ENCODE measurements at places on chromosomes 5 and 9.

- DNase-seq = no peak
Measured at GRCh38 chr5:2538169-2538568, 213.3 kb downstream of the IRX2 start.

DNA sequence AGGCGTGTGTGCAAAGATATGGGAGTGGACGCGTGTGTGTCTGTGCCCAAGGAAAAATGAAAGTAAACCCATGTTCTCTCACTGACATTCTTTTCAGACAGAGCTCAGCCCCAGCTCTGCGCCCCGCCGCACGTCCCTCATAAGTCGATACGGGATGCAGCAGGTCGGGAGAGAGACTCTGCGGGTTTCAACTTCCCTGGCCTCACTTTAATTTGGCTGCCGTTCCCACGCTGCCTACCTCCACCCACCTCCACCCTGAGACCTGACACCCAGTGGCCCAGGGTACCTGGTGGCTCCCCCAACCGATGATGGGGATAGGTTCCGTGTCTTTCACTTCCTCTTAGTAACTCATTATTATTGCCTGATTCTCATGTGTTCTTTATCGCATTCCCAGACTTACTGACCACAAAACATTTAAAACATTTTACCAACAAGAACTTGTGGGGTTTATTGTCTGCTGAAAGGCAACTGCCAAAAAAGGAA is 19.4 kb downstream of the LHX2 start:
- no peak for DNase-seq

DNA sequence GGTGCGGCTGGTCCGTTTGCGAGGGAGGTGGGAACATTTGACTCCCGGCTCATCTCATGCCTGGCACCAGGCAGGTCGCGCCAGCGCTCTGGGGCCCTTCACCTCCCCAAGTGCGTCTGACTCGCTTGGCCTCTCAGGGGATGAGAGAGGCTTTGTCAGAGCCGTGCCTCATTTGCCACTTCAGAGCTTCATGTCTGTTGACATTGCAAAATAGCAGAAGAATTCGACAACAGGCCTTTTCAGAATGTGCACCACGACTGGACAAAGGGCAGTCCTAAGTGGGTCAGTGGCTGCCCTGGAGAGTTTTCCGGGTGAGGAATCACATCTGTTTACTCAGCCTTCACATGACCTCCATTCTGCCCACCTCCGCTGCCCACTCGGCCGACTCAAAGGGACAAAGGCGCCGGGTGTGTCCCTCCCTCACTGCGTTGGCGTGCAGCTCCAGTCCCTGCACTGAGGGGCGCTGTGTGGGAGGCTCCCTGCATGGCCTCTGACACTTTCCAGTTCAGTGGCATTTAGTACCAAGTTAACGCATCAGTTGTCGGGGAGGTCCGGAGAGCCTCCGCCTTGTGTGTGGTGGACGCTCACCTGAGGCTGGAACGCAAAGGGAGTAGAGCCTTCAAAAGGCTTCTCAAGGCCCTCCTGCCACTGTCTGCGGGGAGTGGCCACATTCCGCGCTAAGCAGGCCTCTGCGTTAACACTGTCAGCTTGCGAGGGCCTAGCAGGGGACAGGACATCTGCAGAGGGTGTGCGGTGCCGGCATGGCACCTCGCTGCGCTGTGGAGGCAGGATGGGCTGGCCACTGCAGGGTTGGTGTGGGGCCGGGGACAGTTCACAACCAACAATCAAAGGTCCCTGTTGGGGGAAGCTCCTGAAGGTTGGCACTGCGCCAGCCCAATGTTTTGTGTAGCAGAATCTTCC is 171.5 kb downstream of the NXNL2 start:
- no peak for DNase-seq

- no peak for DNase-seq
Measured at GRCh38 chr5:85168474-85168873, 783.8 kb upstream of the EDIL3 start.

DNA sequence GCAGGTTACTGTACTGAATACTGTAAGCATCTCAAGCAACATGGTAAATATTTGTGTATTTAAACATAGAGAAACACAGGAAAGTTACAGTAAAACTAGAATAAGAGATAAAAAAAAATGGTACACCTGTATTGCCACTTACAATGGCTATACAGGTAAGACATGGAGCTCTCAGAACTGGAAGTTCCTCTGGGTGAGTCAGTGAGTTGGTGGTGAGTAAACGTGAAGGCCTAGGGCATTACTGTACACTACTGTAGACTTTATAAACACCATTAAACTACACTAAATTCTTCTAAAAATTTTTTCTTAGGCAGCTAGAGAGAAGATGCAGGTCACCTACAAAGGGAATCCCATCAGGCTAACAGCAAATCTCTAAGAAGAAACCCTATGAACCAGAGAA is 872.9 kb downstream of the TAF11L14 start:
- DNase-seq = no peak
